ENCODE measurements at places on chromosomes 2 and 18. TPM values are rescaled to one million over a fixed set of nuclear protein-coding genes. Genes with fewer than 3 reads are reported as not detected.

The C1QL2 gene
- total RNA-seq = 1.6 TPM

The EMILIN1 gene
- 4.5 TPM for total RNA-seq

The IL36RN gene
- not detected for total RNA-seq

The RAB6D gene
- total RNA-seq = 0.62 TPM

The RGPD3 gene
- total RNA-seq = 0.94 TPM

The ZC3H8 gene
- 26.0 TPM for total RNA-seq
